Activated naive CD8-positive, alpha-beta T cell treated with anti-CD3 and anti-CD28 coated beads, Interleukin-2, amount 50 U/mL, for 16 hours (primary cell): ENCODE measurements at places on chromosomes 11 and 22.

- DNase-seq = no peak
Observed at GRCh38 chr22:50417411-50418210, 57.2 kb downstream of the SBF1 start.

- DNase-seq = no peak
Observed at GRCh38 chr11:95335989-95336388, 105.0 kb upstream of the SESN3 start.

GRCh38 chr11:123083623-123084029 is 21.7 kb upstream of the HSPA8 start:
- DNase-seq = no peak

DNA sequence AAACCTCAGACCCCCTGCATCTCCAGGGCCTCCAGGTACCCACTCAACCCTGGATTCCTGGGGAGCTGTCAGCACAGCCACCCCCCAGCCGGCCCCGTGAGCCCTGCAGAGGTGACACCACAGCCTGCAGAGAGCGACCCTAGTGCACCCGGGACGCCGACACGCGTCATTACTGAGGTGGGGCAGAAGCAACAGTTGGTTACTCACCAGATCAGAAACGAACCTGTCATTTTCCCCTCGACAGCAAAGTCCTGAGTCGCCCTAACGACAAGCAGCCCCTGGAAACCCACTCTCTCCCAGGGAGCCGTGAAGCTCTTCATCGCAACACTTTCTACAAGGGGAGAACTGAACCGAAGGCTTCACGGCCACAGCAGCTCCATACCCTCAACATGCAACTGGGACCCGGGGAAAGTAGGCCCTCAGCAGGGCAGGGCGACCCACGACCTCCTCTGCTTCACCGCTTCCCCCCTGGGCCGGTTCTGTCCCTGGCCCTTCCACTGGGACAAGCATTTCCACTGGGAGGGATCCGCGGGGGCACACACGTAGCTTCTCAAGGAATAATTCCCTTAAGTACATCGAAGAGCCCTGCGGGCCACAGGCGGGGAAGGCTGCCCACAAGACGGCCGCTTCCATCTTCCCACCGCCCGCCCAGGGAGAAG is 1.6 kb downstream of the BRD1 start:
- peak; percentile 45 for DNase-seq

DNA sequence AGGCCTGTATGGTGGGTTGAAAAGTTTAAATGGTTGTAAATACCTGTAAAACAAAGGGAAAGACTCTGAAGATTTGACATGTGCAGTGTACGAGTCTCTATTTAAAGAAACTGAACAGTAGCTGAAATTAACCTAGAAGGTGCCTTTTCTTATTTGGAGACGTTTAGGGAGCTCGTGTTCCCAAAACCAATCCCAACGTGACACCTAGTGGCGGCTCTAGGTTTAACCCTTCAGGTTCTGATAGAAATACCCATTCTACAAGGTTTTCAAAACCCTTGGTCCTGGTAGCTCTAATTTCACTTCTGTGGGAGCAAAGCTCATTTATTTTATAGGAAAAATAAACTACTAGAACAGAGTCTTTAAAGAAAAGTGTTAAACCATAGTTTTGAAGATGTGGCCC is 258.3 kb downstream of the LRRC4C start:
- DNase-seq = no peak

- peak; percentile 32 for DNase-seq
Observed at GRCh38 chr22:19178065-19178656, 375 bp downstream of the SLC25A1 start.

DNA sequence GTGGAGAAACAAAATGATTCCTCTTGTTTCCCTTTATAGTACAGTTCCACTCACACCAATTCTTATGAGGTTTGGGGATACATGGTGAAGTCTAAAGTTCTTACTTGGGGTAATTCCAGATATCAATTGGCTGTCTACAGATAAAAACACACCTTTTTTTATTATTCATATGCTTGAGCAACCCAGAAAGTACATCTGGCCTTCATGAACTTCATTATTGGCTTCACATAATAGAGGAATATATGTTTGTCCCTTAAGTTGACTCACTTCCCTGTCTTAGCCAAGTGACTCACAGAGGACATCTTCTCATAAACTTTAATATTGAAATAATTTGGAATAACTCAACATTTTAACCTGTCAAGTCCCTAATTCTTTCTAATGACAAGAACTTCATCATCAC is 36.3 kb upstream of the SOX6 start:
- no peak for DNase-seq

GRCh38 chr22:19730655-19731360 is 7.5 kb downstream of the GP1BB start:
- peak; percentile 74 for DNase-seq

DNA sequence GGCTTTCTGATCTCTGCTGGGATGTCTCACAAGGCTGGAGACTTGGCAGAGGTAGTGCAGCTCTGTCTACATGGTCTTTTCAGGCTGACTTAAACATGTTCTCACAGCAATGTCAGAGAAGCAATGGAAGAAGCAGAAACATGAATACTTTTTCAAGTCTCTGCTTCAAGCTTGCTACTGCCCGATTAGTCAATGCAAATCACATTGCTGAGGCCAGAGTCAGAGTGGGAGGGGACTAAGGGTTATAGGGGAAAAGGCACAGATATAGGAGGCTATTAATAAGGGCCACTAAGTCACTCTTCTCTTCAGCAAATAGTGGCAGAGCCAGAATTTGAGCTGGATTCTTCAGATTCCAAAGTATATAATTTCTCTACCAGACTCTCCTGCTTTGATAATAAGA is 390.5 kb downstream of the TMEM135 start:
- no peak for DNase-seq

GRCh38 chr11:111671383-111671782 is 69.1 kb downstream of the SIK2 start:
- DNase-seq = no peak

GRCh38 chr11:9849389-9849788 is 185.5 kb downstream of the SWAP70 start:
- no peak for DNase-seq
